ENCODE measurements at places on chromosomes 4 and X.

DNA sequence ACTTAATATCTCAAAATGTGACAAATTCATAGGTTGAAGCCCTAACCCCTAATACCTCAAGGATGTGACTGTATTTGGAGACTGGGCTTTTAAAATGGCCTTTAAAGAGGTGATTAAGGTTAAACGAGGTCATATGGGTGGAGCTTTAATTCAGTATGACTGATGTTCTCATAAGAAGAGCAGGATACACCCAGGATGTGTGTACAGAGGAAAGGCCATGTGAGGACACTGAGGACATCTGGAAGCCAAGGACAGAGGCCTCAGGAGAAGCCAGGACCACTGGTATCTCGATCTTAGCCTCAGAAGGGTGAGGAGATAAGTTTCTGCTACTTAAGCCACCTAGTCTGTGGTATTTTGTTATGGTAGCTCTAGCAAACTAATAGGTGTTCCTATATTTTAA lies 49.0 kb upstream of the SHISA3 start:
- DNase-seq = no peak

DNA sequence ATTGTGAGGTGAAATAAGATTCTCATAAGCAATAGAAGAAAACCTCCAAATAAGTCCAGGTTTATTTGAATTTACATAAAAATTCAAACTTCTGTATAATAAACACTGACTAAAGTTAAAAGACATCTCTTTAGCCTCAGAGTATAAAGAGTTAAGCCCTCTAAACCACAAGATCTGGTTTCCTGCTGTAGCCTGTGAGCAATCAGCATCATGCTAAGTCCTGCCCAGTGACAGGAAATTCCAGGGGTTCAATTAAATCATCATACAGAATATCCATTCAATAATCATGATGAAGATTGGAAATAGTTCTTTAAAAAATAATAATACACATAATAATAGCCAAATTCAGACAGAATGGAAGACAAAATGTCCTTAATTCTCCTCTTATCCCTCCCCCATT lies 139.2 kb upstream of the DGKK start:
- no peak for DNase-seq

DNA sequence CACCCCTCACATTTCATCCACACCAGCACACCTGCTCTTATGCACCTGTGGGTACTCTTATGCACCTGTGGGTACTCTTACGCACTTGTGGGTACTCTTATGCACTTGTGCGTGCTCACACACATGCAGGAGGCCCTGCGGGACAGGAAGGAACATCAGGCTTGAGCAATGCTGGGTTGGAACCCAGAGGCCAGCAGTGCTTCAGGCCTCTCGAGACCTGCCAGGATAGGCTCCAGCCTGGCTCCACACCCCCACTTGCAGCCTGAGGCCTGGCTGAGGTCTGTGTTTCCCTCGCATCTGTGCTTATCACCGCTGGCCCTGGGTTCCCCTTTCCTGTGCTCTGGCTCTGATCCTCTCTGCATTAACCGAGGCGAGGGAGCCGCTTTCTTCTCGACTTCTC lies 34.7 kb downstream of the SORCS2 start:
- no peak for DNase-seq

DNA sequence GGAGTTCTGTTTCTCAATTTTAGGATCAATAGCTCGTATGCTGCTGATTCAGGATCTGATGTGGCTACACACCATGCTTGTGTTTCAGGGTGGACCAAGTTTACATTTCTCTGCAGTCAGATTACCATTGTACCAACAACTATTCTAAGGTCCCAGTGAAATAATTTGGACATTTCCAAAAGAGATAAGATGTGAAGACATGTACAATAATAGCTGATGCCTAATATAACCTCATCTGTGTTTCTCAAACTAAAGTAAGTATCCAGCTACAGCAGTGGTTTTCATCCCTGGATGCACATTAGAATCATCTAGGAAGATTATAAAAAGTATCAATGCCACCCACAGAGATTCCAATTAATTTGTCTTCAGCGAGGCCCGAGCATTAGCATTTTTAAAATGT lies 209.7 kb downstream of the ANTXR2 start:
- DNase-seq = no peak
